DMS79 (cell line): ENCODE measurements at places on chromosomes 7 and 10.

DNA sequence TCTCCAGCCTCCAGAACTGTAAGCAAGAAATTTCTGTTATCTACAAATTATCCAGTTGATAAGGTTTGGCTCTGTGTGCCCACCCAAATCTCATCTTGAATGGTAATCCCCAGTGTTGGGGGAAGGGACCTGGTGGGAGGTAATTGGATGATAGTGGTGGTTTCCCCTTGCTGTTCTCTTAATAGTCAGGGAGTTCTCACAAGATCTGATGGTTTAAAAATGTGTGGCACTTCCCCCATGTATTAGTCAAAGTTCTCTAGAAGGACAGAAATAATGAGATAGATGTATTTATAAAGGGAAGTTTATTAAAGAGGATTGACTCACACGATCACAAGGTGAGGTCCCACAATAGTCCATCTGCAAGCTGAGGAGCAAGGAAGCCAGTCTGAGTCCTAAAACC, 56.2 kb upstream of the APBB1IP start:
- no peak for DNase-seq

GRCh38 chr7:27164367-27165088, 809 bp downstream of the HOXA9 start:
- DNase-seq = no peak

GRCh38 chr10:116774728-116775151, 32.4 kb upstream of the HSPA12A start:
- DNase-seq = peak; percentile 6

DNA sequence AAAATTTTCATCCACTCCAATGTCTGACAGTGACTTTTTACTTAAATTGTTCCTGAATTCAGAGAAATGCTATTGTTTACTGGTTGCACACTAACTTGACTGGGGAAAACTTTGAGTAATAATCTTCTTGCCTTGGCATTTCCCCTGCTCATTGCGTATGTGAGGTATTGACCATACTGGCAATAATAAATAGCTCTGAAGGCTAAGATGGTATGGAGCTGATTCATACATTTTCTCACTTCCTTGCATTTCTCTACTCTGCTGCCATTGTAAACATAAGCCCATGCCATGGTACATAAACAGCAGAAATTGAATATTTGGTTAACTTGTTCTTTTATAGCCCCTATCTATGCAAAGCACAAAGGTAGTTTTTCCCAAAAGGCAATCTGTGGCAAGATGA, 290.0 kb downstream of the RNLS start:
- no peak for DNase-seq

DNA sequence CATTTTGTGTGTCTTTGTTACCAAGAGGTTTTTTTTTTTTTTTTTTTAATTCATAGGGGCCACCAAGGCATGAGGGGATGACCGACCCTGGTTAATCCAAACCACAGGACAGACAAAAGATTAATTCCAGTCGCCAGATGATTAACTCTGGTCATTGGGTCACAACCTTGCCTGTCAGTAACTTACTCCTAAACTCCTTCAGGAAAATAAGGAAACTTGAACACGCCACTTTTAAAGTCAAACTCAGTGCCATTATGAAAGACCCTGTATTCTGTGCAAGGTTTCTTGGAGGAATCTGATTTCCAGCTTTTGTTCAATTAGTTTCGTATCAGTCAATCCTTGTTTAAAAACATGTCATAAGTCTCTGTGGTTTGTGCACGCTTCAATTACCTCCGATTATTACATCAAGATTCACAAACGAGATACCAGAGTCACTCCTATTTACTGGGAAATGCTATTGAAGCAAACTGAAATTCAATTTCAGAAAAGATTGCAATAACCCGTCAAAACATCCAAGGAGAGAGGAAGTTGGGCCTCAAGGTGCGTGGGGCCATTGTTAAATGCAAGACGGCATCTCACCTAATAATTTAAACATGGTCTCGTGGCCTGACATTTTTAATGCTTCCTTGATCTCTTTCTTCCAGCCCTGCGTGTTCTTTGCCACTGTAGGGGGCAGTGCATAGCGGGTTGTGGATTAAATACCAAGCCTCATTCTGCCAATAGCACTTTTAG, 44.0 kb downstream of the NRP1 start:
- DNase-seq = no peak

DNA sequence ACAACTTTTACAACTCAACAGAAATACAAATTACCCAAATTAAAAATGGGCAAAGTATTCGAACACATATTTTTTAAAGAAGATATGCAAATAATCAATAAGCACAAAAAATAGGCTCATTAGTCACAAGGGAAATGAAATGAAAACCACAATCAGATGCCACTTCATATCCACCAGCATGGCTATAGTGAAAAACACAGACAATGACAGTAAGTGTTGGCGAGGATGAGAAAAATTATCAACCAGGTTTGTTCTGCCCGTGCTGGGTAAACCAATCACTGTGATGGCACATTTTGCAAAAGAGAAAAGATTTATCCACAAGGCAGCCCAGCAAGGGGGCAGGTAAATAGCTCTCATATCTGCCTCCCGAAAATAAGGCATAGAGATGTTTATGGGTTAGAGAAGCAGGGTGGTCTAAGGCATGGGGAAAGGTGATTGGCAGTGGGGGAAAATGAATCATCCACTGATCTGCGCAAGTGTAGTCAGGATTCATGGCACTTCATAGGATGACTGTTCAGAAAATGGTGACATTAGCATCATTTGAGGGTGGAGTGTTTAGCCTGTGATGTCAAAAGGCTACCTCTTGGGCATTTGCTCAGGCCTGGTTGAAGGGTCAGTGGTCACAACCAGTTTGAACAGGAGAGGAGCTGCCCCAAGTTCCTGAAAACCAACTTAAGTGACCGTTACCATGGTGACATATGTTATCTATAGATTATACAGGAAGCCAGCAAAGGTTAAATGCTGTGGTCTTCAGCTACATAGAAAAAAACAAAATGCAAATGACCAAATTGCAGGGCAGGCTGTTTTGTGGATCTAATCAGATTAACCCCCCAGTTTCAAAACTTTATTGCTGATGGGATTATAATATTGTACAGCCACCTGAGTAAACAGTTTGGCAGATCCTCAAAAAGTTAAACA, 8.0 kb upstream of the CFAP70 start:
- DNase-seq = no peak

DNA sequence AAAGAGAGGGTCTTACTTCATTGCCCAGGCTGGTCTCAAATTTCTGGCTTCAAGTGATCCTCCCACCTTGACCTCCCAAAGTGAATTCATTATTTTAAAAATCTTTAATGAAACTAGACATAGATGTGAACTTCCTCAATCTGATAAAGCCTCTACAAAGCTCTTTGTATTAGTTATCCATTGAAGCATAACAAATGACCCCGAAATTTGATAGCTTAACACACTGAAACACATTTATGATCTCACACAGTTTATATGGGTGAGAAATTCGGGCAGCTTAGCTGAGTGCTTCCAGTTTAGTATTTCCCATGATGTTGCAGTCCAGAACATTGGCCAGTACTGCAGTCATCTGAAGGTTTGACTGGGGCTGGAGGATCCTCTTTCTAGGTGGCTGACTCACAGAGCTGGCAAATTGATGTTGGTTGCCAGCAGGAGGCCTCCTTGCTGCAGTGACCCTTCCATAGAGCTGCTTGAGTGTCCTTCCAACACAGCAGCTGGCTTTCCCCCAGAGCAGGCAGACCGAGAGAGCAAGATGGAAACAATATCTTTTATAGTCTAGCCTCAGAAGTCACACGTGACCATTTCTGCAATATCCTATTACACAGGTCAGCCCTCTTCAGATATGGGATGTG, 16.6 kb upstream of the WNT8B start:
- DNase-seq = no peak

- no peak for DNase-seq
Measured at GRCh38 chr7:85469446-85470010, 282.7 kb upstream of the SEMA3D start.
